ENCODE measurements at places on chromosomes 11 and 22. TPM values are rescaled to one million over a fixed set of nuclear protein-coding genes. Genes with fewer than 3 reads are reported as not detected.

The FDXACB1 gene
- 1.6 TPM for polyA plus RNA-seq

The RTN4R gene
- 25.1 TPM for polyA plus RNA-seq

The FAM83F gene
- polyA plus RNA-seq, result 0.10 TPM

The SCN3B gene
- polyA plus RNA-seq, result 45.1 TPM

GRCh38 chr11:4183410-4184057 lies 88.9 kb downstream of the RRM1 start:
- DNase-seq, result no peak

- no peak for DNase-seq
Observed at GRCh38 chr11:106585061-106585460, 433.2 kb downstream of the GUCY1A2 start.

- DNase-seq, result no peak
Observed at GRCh38 chr11:15801126-15801525, 555.2 kb downstream of the SOX6 start.

- no peak for DNase-seq
Observed at GRCh38 chr11:104320097-104320496, 156.2 kb upstream of the PDGFD start.

GRCh38 chr11:120326228-120326627 lies 1.1 kb downstream of the TLCD5 start:
- no peak for DNase-seq

DNA sequence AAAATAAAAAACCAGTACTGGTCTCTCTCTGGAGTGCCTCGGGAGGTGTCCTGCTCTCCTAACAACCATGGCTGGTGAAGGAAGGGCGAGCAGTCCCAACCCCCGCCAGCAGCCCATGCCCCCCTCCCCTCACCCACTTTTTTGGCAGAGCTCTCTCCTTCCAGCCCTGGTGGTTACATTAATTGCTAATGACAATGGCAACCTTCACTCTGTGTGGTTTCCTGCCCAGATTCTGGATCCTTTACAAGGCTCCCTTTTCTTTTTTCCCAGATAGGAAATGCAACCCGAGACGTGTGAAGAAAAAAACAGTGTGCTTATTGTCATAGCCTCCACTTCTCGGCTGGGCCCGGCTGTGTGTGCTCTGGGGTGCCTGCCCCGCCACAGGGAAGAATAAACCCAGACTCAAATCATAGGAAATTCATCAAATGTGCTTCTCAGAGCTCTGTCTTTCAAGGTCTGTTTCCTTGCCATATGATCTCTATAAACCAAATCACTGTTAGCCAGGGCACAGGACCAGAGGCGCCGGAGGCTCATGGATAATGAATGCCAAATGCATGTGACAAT lies 513.0 kb downstream of the SOX6 start:
- no peak for DNase-seq

DNA sequence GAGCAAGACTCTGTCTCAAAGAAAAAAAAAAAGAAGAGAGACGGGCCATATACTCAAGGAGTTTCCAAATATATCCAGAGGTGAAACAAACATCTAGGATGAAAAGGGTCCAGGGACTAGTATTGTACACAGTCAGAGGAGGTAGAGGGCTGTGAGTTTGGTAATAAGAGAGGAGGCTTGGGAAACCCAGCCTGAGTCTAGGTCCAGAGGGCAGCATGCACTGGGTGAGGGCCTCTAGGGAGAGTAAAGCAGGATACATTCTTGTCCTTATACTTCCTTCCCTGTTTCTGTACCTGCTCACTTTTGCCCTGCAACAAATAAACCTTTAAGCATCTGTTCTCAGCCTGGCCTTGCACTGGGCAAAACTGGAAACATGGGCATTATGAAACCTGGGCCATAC lies 31.5 kb downstream of the STIM1 start:
- DNase-seq, result no peak

DNA sequence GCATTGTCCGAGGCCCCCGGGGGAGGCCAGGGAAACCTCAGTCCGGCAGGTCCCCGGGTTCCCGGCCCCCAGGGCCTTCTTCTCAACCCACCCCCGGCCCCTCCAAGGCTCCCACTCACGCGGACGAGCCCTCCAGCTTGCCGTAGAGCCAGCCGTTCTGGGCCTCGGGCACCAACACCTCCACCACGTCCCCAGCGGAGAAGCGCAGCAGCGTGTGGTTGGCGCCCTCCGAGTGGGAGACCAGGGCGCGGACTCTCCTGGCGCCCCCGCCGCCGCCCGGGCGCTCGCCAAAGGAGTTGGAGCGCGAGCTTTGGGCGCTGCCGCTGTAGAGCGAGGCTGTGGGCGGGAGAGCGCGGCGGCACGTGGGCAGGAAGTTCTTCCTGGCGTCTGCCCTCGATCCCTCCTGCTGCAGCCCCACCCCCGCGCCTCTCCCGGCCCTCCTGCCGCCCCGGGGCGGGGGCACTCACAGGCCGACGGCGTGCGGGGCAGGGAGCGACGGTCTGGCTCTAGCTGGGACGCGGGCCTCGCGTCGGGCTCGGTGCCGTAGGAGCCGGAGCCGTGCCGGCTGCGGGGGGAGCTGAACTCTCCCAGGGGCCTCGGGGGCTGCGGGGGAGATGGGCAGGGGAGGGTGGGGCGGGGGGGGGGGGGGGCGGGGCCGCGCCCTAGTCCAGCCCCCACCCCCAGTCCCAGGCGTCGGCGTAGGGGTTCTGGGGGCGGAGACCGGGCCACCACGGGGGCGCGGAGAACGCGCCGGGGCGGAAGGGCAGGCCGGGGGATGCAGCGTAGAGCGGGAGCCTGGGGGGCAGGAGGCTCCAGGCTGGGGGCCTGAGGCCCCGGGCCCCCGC lies 4.9 kb upstream of the SLC16A8 start:
- DNase-seq, result no peak

DNA sequence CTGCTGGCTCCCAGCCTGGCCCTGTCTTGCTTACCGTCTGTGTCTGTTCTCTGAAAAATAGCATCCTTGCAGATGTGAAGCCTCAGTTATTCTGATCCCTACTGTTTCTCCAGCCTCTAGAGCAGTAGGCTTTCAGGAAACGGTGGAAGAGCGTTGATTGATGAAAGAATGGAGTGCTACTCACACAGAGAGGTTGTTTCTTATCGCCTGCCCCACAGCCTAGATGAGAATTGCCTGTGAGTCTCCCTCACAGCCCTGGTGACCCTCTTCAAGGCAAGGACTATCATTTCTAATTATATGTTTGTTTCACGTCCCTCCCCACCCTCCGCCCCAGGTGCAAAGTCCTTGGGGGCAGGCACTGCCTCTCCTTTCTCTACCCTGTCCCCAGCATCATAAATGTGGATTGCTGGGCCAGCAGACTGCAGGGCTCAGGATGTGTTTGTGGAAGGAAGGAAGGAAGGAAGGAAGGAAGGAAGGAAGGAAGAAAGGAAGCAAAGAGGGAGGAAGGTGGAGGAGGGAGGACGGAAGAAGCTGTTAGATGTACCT lies 575.3 kb upstream of the B3GAT1 start:
- DNase-seq, result no peak

GRCh38 chr11:79919350-79919749 lies 478.5 kb upstream of the TENM4 start:
- no peak for DNase-seq

DNA sequence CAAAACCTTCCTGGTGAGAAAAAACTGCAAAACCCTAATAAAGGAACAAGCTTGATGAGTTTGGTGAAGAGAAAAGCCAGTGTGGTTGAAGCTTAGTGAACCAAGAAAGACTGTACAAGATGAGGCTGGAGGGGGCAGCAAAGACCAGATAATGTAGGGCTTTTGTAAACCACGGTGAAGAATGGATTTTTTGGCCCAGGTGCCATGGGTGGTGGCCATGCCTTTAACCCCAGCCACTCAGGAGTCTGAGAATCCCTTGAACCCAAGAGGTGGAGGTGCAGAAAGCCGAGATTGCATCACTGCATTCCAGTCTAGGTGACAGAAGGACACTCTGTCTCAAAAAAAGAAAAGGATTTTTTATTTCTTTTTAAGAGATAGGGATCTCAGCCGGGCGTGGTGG lies 5.0 kb upstream of the ZDHHC5 start:
- DNase-seq, result no peak

DNA sequence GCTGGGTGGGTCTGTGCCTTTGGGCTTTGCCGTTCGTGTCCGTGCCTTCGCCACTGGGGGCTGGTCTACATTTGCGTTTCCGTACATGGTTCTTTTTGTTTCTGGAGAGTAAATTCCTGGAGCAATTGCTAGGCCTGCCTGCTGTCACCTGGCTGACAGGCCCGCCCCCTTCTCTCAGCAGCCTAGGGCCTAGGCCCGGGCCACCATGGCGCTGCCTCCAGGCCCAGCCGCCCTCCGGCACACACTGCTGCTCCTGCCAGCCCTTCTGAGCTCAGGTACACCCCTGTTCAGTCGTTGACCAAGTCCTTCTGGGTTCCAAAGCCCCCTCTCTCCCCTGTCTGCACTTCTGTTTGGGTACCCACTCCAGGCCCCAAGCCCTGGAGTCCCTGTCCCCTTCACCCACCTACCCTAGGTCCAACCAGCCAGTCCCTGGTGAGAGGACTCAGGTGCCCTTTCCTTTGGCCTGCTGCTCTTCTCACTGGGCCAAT lies 649 bp downstream of the TMEM25 start:
- DNase-seq, result no peak

GRCh38 chr11:128158860-128159259 lies 428.5 kb downstream of the ETS1 start:
- DNase-seq, result no peak

- DNase-seq, result no peak
Observed at GRCh38 chr11:21492931-21493330, 700.0 kb upstream of the ANO5 start.

DNA sequence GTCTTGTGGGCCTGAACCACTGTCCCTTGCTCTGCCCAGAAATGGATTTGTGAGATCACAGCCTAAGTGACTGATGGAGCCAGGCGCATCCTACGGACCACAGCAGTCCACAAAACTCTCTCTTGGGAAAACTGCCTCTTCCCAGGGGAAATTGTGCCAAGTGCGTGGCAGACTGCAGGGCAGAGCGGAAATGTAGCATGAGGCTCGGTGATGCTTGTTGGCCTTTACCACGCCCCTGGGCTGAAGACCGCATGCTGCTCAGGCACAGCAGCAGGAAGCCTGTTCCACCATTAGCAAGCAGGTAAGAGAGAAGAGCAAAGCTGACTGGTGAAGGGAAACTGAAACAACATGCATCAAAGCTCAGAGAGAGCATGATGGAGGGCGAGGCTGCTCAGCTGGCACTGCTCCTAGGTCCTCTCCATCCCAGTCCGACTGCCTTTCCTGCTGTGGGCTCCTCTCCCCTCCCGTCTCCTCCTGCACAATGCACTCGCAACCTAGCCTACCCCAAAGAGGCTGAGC lies 26.5 kb upstream of the SCARF2 start:
- DNase-seq, result no peak

GRCh38 chr11:12797996-12798395 lies 123.8 kb downstream of the TEAD1 start:
- DNase-seq, result no peak

DNA sequence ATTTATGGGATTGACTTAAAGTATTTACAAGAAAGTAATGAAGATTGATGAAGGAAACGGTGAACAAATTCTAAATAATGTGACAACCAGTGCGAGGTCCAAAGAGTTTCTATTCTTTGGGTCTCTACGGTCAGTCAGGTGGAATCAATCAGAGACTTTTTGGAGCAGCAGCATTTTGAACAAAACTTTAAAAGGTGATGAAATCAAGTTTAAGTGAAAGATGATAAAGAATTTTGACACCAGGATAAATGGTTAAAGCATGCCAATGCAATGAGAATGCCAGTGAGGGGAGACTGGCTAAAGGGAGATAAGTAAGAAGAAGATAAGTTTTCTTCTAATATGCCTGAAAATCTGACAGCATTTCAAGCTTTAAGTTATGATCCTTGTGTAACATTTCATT lies 67.9 kb downstream of the DCUN1D5 start:
- DNase-seq, result no peak

All from hindlimb muscle (tissue), 1 donor.